NCI-H446 (cell line): ENCODE measurements at places on chromosomes 11 and 22.

DNA sequence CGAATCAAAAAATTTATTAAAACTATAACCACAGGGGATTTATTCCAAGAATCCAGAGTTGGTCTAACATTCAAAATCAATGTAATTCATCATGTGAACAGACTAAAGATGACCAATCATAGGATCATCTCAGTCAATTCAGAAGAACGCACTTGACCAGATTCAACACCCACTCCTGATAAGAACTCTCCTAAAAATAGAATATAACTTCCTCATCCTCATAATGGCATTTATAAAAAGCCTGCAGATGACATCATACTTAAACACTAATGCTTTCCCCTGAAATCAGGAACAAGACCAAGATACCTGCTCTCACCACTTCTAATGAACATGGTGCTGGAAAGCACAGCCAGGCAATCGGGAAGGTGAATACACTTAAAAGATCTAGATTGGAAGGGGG, 10.5 kb upstream of the MUC2 start:
- DNase-seq, result no peak

DNA sequence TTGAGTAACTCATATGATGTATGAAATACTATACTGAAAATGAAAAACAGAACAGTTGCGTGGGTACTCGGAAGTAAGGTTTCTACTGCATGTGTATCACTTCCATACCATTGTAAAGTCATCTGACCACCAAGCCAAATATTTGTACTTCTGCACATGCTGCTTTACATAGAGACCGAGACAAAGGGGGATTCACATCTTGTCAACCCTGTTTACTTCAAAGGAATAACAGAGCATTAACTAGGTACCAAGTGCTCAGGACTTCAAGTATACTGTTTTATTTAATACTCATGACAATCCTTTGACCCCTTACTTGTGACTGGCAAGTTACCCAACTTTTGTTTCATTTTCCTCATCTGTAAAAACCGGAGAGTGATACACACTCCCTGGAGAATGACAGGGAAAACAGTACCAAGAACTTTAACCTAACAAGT, 9.9 kb downstream of the MAPK1 start:
- no peak for DNase-seq

GRCh38 chr22:29626497-29627195, 23.2 kb downstream of the NF2 start:
- no peak for DNase-seq

GRCh38 chr22:47062126-47062525, 299.7 kb downstream of the TBC1D22A start:
- DNase-seq, result no peak
